ENCODE measurements at places on chromosomes 3 and 15. TPM values are rescaled to one million over a fixed set of nuclear protein-coding genes. Genes with fewer than 3 reads are reported as not detected.

- no peak for DNase-seq
These were observed 631.8 kb downstream of the AGBL1 start for GRCh38 chr15:86711476-86711875.

RASA2 gene
- total RNA-seq, result 31.1 TPM

ZKSCAN7 gene
- total RNA-seq, result 0.97 TPM

DISP2 gene
- 0.50 TPM for total RNA-seq

ZMYND10 gene
- 4.1 TPM for total RNA-seq
